Upper lobe of left lung (tissue), 6 donors: ENCODE measurements at places on chromosomes 5 and 9.

DNA sequence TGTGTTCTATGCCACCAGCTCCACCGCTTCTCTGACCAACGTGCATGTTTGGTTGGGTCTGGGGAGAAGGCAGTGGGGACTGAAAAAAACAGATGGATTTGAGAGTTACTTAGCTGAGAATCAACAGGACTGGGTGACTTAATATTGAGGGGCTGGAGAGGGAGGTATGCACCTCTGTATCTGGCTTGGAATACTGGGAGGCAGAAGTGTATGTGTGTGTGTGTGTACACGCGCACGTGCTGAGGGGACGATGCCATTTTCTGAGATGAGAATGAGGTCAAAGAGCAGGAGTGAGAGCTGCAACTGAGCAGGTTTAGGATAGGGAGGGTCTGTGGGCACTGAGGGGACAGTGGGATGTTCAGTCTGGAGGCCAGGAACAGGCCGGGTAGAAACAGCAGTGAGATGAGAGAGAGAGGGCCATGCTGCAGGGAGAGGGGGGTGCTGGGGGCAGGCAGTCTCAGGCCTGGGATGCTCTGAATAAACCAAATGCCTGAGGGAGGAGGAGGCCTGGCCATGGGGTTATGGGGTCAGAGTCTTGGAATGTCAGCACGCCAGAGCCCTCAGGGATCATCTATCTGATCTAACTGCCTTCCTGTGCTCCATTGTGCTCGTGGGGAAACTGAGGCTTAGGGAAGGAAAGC lies 14.0 kb downstream of the PDGFRB start:
- H3K27ac ChIP-seq = peak overlapping the region; percentile 79
- no peak overlapping the region for H3K4me3 ChIP-seq
- H3K27me3 ChIP-seq = no peaks in the 10 kb centered on the region
- peaks cover 30% of the 10 kb centered on the region for H3K4me1 ChIP-seq
- H3K36me3 ChIP-seq = no peaks in the 10 kb centered on the region

- H3K36me3 ChIP-seq = no peaks in the 10 kb centered on the region
- peak; percentile 37 for DNase-seq
- no peak overlapping the region for H3K27ac ChIP-seq
- H3K27me3 ChIP-seq = no peaks in the 10 kb centered on the region
- no peak overlapping the region for H3K4me3 ChIP-seq
Observed at GRCh38 chr5:149782018-149782894, 52.1 kb downstream of the PPARGC1B start.

DNA sequence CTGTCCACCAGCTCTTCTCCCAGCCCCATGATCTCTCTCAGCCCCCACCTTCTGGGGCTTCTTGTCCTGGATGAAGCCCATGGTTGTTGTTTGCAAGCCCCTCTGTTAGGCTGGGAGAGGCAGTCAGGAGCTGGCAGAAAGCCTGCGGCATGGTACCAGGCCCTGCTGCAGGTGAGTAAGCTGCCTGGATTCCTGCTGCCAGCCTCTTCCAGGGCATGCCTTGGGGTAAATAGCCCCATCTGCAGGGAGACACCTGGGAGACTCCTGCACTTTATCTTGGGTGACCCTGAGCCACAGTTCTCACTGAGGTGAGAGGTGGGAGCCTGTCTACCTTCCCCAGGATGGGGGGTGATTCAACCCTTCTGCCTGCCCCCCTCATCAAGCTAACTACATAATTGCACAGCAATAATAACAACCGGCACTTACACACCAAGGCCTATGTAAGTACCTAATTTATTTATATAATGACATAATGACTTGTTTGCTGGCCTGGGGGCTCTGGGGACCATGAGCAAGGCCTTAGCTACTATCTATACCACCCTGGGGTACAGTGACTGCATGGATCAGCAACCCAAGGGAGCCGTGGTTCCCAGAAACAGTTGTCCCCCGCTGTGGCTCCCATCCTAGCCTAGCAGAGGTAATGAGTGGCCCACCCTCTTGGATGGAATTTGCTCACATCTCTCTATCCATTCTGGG lies 116.0 kb downstream of the PSD2 start:
- H3K27me3 ChIP-seq = no peaks in the 10 kb centered on the region
- no peaks in the 10 kb centered on the region for H3K4me1 ChIP-seq
- DNase-seq = no peak

DNA sequence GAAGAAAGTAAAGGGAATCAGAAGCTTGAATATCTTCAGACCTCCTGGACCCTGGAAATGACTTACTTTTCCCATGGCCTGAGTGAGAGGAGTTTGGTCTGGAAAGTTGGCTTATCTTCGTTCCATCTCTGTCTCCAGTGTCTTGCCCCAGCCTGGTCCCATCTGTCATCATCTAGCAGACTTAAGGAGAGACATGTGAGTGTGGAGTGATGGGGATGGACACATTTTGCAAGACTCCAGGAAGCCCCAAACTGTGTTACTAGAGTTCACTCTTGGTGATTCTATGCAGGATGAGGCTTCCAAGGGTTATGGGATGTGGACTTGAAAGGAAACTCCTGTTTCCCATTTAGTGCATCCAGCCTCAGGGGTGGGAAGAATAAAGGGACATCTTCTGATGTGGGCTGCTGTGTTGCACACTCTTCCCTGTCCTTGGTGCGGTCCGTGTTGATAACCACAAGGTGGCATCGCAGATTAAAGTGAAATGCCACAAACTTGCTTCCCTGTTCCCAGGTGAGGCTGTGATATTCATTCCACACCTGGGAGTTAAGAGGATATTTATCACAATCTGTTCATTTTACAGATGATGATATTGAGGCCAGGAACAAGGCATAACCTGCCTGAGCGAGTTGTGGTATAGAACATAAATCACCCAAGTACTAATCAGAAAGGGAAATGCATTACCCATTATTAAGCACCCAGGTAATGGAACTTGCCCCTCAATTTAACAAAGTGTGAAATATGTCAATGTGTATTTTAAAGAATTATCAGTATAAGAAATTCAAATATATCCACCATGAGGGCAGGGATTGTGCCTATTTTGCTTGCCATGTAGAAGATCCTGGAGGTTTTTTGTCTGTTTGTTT lies 269.9 kb upstream of the PAPPA start:
- no peaks in the 10 kb centered on the region for H3K4me1 ChIP-seq
- no peaks in the 10 kb centered on the region for H3K27me3 ChIP-seq
- no peak overlapping the region for H3K4me3 ChIP-seq
- DNase-seq = no peak

DNA sequence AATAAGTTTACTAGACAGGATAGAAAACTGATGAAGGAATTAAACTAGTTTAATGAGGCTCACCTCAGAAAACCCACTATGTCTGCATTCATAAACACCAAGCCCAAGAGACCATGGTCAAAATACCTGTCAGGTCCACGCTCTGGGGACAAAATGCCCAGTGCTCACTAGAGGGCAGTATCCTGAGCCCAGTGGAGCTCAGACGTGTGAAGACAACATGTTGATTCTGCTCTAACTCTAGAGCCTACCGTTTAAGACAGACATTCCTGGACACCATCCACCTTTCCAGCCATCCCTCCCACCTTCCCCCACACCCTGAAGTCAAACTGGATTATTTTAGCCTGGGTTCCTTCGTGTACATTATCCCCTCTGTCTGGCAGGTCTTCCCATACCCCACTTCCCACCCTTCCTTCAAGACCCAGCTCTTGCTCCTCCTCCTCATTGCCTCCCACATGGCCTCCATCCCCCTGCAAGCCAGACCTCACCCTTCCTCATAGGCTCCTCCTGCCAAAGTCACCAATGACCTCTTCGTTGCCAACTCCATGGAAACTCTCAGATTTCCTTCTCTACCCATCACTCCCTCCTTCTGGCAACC lies 142.3 kb upstream of the FSTL4 start:
- H3K27ac ChIP-seq = no peak overlapping the region
- H3K4me1 ChIP-seq = no peaks in the 10 kb centered on the region
- H3K36me3 ChIP-seq = no peaks in the 10 kb centered on the region

DNA sequence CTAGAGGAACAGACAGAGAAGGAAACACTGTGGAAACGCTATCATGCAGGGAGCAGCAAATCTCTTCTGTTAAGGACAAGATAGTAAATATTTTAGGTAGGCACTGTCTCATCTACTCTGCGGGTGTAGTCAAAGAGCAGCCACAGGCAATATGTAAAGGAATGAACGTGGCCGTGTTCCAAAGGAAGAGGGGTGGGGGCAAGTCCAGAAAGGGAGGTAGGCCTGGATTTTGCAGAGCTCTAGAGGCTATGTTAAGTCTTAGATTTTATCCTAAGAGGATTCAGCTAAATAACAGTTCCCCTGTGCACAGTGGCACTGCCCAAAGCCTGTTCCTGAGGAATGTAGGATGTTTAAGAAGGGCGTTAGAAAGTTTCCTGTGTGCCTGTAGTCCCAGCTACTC lies 161.6 kb downstream of the ACTL7B start:
- no peaks in the 10 kb centered on the region for H3K4me1 ChIP-seq
- DNase-seq = no peak
- H3K27me3 ChIP-seq = no peaks in the 10 kb centered on the region
- H3K4me3 ChIP-seq = no peak overlapping the region
- no peak overlapping the region for H3K27ac ChIP-seq

DNA sequence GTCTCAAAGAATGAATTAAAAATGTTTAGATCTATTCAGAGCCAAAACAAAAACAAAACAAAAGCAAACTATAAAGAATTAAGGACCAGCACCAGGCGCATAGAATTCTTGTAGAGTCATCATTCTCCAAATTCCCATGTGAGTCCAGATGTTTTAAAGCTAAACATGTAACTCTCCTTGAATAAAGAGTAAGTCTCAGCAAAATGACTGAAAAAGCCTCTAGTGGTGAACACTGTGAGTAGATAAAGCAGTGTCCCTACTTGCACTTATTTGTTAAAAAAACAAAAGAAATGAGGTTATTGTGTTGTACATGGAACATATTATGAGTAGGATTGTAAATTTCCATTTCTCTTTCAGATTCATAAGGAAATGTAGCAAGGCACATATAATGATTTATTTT lies 44.0 kb downstream of the NNT start:
- H3K27ac ChIP-seq = no peak overlapping the region
- H3K36me3 ChIP-seq = peaks cover 72% of the 10 kb centered on the region

- DNase-seq = no peak
- peaks cover 29% of the 10 kb centered on the region for H3K4me1 ChIP-seq
- no peaks in the 10 kb centered on the region for H3K36me3 ChIP-seq
- no peaks in the 10 kb centered on the region for H3K27me3 ChIP-seq
- H3K4me3 ChIP-seq = peak within 1 kb of the TSS; percentile 46
- H3K27ac ChIP-seq = no peak within 1 kb of the TSS
Observed at GRCh38 chr5:171418982-171419687, at the start of gene FGF18. TSS of gene FGF18 (plus strand) at chr5:171419647. CDS start at chr5:171420200, 553 bp downstream.

DNA sequence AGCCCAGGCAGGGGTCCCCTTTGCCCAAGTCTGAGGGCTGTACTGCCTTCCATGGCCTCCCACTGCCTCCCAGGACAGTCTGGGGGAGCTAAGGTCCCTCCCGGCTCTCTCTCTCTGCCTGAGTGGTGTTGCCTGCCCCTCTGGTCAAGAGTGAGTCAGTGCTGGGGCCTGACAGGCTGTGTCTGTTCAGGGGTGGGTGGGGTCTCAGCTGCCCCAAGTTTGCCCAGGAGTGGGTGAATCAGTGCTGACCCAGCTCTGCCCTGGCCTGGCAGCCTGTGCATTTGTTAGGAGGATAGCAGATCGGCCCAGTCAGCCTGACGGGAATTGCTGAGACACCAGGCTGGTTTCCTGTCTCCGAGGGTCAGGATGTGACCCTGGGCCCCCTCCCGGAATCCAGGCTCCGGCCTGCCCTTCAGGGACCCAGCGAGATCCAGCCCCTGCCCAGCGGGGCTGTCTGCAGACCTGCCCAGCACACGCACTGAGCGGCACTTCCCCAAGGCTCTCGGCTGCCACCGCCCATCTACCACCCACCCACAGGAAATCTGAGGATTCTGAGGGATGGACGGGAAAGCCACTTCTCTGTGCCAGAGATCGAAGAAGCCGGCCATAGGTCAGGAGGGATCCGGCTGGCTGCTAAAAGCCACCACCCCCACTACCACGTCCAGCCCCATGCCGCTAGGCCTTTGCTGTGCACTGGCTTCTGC lies 15.9 kb downstream of the ENG start:
- H3K4me1 ChIP-seq = peaks cover 71% of the 10 kb centered on the region
- no peaks in the 10 kb centered on the region for H3K27me3 ChIP-seq
- H3K36me3 ChIP-seq = peaks cover 40% of the 10 kb centered on the region

- DNase-seq = no peak
- H3K27me3 ChIP-seq = no peaks in the 10 kb centered on the region
- no peaks in the 10 kb centered on the region for H3K4me1 ChIP-seq
- no peaks in the 10 kb centered on the region for H3K36me3 ChIP-seq
Observed at GRCh38 chr5:162485666-162486292, 418.2 kb downstream of the GABRG2 start.

DNA sequence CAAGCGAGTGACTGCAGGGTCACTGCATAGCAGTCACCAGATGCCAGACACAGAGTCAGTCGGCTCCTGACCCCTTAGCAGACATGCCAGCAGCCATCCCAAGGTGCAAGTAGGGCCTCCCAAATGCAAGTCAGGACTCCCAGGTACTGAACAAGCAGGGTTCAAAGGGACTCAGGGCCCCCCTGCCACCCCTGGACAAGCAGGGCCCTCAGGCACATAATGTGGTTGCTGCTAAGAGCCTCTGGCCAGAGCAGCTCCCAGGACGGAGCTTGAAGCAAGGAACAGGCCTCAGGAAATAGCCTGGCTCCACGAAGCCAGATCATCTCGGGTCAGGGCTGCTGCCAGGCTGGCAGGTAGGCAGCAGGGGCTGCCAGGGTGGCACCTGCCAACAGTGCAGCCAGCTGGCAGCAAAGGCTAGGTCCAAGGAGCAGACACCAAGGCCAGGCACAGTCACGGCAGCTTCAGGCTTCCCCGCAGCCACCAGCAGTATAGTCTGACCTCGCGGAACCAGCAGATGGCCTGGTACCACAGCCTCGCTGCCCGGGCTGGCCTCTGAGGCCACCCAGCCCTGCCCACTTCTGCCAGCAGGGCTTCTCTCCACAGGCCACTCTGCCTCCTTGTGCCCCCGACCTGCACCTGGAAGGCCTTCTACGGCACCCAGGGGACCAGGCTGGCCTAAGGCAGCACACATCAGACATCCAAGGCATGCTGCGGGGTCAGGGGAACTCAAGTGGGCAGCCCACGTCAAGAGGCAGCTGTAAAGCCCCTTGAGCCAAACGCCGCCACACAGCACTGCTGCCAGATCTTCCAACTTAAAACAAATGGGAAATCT lies 7.4 kb downstream of the EEIG1 start:
- no peaks in the 10 kb centered on the region for H3K36me3 ChIP-seq
- no peaks in the 10 kb centered on the region for H3K27me3 ChIP-seq
- H3K27ac ChIP-seq = no peak overlapping the region
- no peak overlapping the region for H3K4me3 ChIP-seq
- peaks cover 95% of the 10 kb centered on the region for H3K4me1 ChIP-seq

GRCh38 chr5:72599519-72600370 lies 92.5 kb upstream of the ZNF366 start:
- H3K27me3 ChIP-seq = no peaks in the 10 kb centered on the region
- H3K4me3 ChIP-seq = no peak overlapping the region
- H3K36me3 ChIP-seq = no peaks in the 10 kb centered on the region

- no peaks in the 10 kb centered on the region for H3K27me3 ChIP-seq
- DNase-seq = peak; percentile 74
- peak overlapping the region; percentile 47 for H3K4me3 ChIP-seq
Observed at GRCh38 chr9:113501129-113501686, 37.7 kb downstream of the RGS3 start.

DNA sequence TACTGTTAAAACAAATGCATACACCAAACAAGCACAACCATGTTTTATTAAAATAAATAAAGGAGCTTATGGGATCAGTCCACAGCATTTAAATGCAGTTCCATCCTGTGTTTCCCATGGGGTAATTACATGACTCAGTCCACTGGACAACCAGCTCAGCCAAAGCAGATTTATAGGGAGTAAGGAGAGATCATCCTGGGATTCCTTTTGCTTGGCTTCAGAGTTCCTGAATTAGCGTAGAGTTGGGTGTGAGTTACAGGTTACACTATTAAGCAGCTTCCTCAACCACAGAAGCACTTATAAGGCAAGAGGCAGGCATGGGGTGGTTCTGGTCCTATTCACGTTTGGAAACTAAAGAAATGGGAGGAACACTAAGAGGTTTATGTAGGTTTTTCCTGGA lies 381.1 kb upstream of the ACTBL2 start:
- H3K27me3 ChIP-seq = no peaks in the 10 kb centered on the region
- no peak overlapping the region for H3K27ac ChIP-seq
- no peaks in the 10 kb centered on the region for H3K36me3 ChIP-seq
- no peaks in the 10 kb centered on the region for H3K4me1 ChIP-seq
